Forelimb muscle (tissue), 1 donor: ENCODE measurements at places on chromosomes 12 and 14. TPM values are rescaled to one million over a fixed set of nuclear protein-coding genes. Genes with fewer than 3 reads are reported as not detected.

DNA sequence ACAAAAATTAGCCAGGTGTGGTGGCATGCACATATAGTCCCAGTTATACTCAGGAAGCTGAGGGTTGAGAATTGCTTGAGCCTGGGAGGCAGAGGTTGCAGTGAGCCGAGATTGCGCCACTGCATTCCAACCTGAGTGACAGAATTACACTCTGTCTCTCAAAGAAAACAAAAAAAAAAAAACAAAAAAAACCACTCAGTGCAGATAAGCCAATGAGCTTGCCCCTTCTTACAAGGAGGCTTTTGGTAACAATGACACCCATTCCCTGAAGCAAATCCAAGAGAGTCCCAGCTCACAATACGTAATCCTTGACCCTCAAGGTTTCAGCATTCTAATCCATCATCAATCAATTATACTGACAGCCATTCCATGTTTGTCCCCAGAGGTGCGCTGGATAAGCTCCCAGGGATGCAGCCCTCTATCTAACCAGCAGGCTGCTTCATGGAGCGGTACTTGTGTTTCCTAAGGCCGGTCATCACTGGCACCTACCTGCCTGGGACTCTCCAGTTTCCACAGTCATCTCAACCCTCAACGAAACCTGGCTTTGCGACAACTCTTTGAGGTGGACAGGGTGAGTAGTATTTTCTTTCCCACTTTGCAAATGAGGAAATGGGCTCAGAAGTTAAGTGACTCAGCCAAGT is 12.4 kb downstream of the GCN1 start:
- DNase-seq, result no peak

- peak; percentile 6 for DNase-seq
Measured at GRCh38 chr12:80864046-80864735, 73.5 kb downstream of the LIN7A start.

DNA sequence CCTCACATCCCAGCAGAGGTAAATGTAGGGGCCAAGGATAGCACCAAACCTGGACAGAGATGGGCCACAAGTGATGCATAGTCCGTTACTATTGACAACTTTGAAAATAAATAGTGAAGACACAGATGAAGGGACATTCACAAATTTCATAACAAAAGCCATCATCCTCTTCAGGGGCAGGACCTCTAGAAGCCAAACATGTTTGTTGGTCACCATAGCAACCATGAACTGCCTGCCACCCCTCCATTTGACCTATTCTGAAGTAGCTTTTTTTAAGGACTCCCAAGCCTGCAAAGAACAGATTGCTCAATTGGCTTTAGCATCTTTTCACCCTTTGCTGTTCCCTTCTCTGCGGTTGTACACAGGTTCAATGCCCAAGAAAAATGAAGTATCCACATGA is 35.7 kb upstream of the MDM1 start:
- DNase-seq, result no peak

- DNase-seq, result no peak
Measured at GRCh38 chr12:130977046-130977742, 23.5 kb downstream of the ADGRD1 start.

DNA sequence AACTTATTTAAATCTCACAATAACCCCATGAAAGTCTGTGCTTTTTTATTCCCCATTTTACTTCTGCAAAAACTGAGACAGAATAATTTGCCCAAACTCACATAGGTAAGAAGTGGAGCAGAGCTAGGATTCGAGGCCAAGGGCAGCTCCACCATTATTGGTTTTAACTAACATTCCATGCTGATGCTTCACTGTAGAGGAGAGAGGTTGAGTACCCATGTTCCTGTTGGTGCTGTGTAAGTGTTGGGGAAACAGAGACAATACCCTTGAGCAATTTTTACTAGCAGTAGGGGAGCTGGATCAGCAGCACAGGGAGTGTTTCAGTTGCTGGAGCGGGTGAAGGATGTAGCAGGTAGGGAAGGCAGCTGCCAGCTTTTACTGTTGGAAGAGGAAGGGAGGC is 21.1 kb downstream of the RASSF8 start:
- no peak for DNase-seq

NKX2-1 gene
- polyA plus RNA-seq, result not detected

KRT6A gene
- polyA plus RNA-seq, result not detected
